Stimulated activated CD4-positive, alpha-beta T cell treated with anti-CD3 and anti-CD28 coated beads, Interleukin-2, amount 100 ng/mL, for 48 hours (primary cell): ENCODE measurements at places on chromosomes 4 and X.

DNA sequence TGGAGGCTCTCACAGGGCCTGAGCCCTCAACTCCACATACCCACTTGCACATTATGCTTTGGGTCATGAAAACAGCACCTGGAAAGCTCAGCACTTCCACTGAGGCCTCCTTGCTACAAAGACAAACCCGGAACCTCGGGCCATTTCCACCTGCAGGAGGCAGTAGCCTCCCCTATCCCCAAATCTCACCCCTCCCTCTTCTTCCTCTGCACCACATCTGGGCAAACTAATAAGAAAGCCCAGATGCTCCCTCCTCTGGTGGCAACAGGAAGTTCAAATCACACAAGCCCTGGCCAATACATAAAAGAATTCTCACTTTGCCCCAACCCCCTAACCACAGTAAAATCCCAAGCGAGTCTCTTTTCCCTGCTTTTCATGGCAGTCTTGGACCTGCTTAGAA is 136.4 kb downstream of the MAPK10 start:
- DNase-seq = no peak

- no peak for DNase-seq
Observed at GRCh38 chrX:74579597-74580198, 34.7 kb downstream of the RLIM start.

- no peak for DNase-seq
Observed at GRCh38 chr4:80184825-80185756, 12.2 kb upstream of the PRDM8 start.

GRCh38 chr4:153784166-153784699 is 4.7 kb downstream of the SFRP2 start:
- no peak for DNase-seq

DNA sequence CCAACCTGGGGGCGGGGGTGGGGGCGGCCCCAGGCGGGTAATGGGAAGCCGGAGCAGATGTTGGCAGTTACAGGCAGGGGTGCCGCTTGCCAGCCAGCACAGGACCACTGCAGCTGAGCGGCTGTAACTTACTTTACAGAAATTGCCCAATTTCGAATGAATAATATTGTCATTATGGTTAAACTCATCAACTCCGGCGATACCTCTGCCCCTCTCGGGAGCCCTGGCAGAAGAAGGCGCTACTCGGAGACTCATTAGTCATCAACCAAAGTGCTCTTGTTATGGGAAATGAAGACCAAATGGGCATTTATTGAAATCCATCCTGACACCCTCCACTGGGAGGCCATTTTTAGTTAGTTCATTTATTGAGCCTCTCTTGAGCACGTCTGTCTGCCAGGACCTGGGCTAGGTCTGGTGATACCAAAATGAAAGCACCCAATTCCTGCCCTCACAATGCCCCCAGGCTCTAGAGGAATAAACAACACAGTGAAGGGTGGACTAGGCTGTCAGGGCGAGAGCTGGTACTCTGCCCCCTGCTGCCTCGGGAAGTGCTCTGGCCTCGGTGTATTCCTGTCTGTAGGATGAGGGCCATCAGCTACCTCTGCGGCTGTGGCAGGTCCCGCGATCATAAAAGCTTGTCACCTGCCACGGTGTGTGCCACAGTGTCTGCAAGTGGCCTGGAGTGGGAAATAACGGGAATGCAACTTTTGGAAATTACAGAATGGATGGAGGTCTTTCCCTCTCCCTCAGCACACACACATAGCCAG is 159.1 kb upstream of the PSAPL1 start:
- no peak for DNase-seq

DNA sequence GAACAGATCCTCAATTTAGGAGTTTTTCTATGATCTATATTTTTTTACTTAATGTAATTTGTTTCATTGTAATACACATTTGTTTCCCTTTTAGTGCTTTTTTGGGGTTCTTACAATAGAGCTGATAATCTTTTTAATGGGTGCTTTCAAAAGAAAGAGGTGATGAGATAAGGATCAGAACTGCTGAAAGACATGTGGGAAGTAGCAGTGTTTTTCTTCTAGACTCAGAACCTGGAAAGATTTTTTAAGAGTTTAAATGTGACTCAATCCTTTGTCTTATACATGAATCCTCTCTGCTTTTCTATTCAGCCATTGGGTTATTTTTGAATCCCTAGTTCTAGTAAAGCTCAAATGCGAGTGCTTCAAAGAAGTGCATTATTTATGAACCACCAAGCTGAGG is 25.6 kb downstream of the UCHL1 start:
- DNase-seq = no peak

DNA sequence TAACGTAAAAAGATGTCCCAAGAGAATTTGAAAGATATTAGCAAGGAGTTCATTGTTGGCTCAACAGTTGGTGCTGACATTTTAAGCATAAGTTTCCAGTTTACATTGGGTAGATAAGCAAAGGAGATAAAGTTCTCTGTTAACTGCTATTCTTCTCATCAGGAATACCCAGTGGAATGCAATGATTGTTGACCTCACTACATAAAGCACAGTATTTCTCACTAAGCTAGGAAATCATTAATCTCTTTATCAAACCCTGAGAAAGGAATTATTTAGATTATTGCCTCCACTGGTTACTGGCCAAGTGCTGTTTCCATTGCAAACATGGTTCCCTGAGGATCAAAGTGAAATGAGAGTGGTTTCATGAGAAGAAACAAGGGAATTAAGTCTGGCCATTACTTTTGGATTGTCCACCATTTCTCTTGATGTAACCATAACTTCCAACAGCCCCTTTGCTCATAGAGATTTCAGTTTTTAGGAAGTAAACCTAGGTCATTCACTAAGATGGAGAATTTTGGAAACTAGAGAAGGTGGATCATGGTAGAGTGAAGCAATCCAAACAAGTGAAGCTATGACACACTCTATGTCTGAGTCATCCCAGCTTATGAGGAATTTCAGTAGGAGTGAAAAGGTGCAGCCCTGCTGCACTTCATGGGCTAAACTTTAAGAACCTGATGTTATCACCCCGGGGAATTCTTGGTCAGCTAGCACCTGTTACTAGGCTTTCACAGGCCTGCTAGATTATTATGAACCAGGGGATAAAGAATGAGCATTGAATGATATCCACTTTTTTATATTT is 163.4 kb downstream of the AREG start:
- DNase-seq = no peak

- DNase-seq = no peak
Observed at GRCh38 chr4:79107014-79107413, 167.8 kb upstream of the PAQR3 start.

GRCh38 chr4:107743532-107743931 is 23.5 kb upstream of the PAPSS1 start:
- no peak for DNase-seq

- no peak for DNase-seq
Observed at GRCh38 chrX:44017676-44018075, 44.5 kb upstream of the NDP start.
